Fibroblast of skin of right biceps (primary cell): ENCODE measurements at places on chromosomes 16 and 17.

GRCh38 chr17:61444831-61445230, 7.4 kb upstream of the TBX4 start:
- no peak for DNase-seq

GRCh38 chr16:24919536-24919935, 73.8 kb downstream of the SLC5A11 start:
- DNase-seq: no peak

DNA sequence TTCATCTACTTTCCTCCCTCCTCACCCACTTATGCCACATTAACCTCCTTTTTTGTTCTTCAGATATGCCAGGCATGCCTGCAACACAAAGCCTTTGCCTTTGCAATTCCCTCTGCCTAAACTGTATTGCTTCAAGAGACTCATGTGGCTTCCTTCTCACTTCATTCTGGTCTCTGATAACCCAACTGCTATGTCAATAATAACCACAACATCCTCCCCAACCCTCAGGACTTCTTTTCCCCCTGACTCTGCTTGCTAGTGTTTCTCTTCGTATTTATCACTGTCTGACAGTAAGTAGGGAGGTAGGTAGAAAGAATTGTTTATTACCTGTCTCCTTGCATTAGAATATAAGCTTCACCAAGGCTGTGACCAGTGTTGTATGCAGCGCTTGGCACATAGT, 22.4 kb downstream of the RBL2 start:
- no peak for DNase-seq

- no peak for DNase-seq
Measured at GRCh38 chr16:47028767-47029377, 55.4 kb upstream of the DNAJA2 start.

DNA sequence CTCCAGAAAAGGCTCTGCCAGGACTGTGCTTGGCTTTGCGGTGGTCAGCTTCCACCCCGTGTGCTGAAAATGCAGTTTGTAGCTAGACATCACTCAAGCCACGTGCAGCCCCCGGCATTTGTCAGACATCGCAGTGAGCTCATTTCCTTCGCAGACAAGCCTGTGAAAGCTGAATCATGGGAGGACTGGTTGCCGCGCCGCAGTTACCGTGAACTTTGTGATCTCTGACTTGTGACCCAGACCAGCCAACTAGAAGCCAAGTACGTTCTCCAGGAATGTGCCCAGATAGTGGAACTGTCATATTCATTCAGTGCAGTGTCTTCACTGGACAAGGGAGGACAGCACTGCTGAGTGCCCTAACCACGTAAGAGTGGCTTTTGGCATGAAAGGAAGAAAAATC, 58.1 kb downstream of the NDE1 start:
- DNase-seq: peak; percentile 24

DNA sequence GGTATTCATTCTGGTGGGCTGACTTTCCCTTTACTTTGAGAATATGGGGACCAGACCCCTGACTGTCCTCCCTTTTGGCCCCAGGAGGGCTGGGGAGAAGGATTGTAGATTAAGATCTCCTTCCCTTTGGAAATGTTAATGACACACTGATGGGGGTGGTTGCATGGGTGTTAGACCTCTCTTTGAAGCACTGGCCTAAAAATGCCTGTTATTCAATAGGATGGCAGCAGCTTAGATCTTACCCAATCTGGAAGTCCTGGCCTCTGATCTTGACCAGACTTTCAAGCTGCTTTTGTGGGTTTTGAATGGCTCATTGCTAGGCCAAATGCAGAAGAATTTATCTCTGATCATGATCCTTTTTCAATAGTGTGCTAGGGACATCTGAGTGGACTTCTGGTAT, 25.7 kb downstream of the MAP3K3 start:
- DNase-seq: no peak

GRCh38 chr17:44795421-44795820, 34.7 kb downstream of the GJC1 start:
- no peak for DNase-seq

DNA sequence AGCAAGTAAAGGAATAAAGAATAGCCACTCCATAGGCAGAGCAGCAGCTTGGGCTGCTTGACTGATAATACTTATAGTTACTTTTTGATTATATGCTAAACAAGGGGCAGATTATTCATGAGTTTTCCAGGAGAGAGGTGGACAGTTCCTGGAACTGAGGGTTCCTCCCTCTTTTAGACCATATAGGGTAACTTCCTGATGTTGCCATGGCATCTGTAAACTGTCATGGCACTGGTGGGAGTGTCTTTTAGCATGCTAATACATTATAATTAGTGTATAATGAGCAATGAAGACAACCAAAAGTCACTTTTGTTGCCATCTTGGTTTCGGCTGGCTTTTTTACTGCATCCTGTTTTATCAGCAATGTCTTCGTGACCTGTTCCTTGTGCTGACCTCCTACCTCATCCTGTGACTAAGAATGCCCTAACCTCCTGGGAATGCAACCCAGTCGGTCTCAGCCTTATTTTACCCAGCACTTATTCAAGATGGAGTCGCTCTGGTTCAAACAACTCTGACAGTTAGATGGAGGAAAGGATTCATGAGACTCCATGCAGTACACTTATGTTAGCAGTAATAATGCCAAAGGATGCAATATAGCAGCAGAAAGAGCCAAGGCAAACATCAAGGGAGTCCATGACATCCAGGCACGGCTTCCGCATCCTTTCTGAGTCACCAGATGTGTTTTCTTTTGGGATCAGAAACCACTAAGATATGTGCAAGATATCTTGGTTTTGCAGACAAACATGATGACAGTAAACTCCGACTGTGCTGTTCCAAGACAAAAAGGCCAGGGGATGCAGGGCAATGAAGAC, 55.8 kb upstream of the B4GALNT2 start:
- DNase-seq: peak; percentile 83

GRCh38 chr16:84735849-84736586, 36.2 kb downstream of the USP10 start:
- no peak for DNase-seq

GRCh38 chr16:56631832-56632155, 665 bp upstream of the MT1M start:
- no peak for DNase-seq

DNA sequence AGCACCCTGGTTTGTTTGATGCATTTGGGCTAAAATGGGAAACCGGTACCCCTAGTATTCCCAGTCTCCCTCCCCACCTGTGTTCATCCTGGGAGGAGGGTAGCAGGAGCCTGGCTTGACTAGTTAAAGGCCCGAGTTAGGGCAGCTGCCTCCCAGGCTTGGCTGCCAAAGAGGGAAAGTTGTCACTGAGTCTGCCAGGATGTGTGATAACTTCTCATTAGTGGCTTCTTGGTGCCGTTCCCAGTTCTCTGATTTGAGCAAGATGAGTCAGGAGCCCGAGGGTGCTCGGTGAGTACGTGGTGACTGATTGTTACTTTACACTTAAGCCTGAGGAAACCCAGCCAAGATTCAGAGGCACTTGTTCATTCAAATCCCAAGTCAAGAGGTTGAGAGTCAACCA, 2.5 kb downstream of the KRT32 start:
- DNase-seq: peak; percentile 96

GRCh38 chr17:4199818-4200402, 56.9 kb downstream of the CYB5D2 start:
- peak; percentile 40 for DNase-seq

GRCh38 chr17:8382052-8382879, 727 bp downstream of the RPL26 start:
- DNase-seq: no peak

DNA sequence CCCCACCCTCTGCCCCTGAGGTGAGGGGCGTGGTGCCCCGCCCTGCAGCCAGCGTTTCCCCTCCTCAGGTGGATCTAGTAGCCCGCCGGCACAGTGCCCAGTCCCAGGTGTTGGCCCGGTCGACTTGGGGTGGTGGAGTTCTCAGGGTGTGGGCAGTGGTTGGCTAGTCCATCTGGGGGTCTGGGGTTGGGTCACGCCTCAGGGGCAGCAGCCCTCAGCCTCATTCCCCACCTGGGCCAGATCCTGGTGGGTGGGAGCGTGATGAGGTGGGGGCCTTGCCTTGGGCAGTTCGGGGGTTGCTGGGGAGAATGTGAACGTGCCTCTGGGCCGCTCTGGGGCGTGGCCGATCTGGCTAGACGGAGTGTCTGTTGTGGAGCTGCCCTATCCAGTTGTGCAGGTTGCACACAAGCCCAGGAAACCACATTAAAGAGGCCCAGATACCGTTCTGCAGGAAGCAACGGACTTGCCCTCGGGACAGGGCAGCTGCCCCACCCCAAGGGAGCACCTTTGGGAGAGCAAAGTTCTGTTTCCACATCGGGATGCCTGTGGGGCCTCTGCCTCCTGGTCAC, 32.0 kb downstream of the GSE1 start:
- no peak for DNase-seq

DNA sequence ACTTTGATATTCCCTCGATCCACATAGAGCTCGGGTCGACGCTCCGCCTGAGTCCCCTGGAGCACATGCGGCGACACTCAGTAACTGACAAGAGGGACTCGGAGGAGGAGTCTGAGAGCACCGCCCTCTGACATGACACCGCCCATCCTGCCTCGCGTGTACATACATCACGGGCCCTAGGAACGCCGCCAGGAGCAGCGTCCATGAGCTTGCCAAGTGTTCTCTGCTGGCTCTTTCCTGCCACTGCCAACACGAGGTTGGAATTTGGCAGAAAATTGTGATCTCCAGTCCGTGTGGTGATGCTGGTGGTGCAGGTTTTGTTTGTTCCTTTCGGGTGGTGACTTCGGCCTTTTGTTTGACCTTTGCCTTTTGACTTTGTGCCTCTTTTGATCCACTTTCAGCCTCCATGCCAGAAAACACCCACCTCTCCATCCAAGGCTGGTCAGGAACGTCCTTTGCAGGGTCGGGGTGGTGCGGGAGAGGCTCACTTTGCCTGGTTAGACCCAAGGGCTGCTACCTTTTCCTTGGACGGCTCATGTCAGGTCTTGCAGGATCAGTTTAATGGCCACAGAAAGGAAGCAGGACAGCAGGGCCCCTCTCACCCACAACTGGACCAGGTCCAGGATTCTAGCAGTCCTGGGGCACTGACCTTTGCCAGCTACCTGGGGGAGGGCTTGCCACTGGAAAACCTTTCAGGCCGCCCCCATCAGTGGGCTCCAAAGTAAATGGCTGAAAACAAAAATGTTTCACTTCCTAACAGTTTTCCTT, 27.6 kb downstream of the ELAC2 start:
- no peak for DNase-seq
